ENCODE measurements at places on chromosomes 7 and 10. TPM values are rescaled to one million over a fixed set of nuclear protein-coding genes. Genes with fewer than 3 reads are reported as not detected.

Gene TEX47
- not detected for total RNA-seq

Gene LRRTM3
- not detected for total RNA-seq

Gene TWIST1
- 27.1 TPM for total RNA-seq

Gene EXOC4
- 41.6 TPM for total RNA-seq

Gene TEX36
- not detected for total RNA-seq
